C1 segment of cervical spinal cord (tissue), 14 donors: ENCODE measurements at places on chromosomes 11 and 22.

DNA sequence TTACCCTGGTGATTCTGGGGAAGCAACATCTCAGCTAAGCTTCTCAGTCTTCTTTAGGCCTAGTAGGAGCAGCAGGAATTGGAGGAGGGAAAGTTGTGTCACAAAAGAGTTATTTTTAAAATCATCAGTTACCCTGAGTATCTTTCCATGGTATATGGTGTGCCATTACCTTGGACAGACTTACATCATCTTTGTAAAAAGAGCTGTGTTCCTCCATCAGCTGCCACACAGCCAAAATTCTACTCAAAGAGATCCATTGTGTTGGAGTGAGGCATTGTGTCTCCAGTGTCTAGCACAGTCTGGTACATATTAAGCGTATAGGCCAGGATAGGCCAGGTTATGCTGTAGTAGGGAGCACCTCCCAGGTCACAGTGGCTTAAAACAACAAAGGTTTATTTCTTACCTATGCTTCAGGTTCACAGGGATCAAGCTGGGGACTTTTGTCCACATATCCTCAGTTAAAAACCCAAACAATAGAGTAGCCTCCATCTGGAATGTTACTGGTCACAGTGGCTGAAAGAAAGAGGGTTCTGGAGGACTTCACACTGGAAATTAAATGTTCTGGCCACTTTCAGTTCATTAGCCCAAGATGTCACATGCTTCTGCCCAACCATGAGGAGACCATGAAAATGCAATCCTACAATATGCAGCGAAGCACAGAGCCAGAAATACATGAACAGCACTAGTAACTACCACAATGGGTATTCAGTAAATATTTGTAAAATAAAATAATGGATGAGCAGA is 9.9 kb upstream of the TMPRSS5 start:
- no peak for DNase-seq

GRCh38 chr11:3037040-3037944 is 19.9 kb downstream of the CARS1 start:
- peak; percentile 65 for DNase-seq

DNA sequence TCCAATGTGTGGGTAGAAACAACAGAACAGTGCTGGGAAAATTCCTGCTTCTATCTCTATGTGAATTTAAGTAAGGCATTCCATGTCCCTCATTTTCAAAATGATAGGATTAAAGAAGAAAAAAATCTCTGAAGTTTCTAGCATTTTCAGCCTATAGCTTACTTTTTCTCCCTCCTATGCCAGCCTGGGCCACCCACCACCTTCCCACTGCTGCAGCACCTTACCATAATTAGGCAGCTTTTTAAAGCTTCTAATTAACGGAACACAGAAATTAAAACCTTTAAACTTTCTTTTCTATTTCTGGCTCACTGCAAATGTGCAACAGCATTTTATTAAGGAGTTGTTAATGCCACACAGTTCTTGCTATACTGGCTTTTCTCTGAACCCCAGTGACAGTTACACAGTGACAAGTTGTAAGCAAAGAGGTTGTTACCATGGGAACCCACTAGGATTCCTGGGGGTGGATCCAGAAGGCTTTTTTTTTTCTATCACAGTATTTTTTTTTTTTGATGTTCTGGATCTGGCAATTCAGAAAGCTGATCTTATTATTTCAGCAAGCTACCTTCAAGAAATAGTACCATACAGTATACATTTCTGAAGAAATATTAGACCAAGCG is 20.2 kb downstream of the CELF1 start:
- no peak for DNase-seq

GRCh38 chr22:17271711-17272451 is 52.6 kb upstream of the ADA2 start:
- DNase-seq = no peak

GRCh38 chr11:28090052-28090749 is 17.8 kb downstream of the KIF18A start:
- no peak for DNase-seq

DNA sequence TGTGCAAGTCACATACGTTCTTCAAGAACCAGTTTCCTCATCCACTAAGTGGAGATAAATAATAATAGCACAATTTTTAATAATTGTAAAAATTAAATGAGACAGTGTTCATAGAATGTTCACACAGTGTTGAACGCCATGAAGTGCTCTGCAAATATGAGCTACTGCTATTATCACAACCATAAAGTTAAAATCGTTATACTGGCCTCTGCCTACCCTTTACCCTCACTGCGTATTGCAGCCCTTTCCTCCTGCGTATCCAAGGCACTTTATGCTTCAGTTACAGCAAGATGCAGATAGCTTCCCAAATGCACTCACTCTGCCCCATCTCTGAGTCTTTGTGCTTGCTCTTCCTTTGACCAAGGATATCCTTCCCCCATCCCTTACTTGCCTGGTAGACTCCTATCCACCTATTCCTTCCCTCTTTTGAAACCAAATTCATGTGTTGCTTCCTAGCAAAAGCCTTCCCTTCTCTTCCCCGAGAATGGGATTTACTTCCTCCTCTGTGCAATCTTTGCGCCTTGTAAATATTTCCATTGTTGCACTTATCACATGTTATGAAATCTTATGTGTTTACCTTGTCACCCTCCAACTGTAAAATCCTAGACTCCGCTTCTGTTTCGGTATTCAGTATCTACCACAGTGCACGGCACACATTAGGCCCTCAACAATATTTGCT is 196.9 kb downstream of the ADAMTS15 start:
- DNase-seq = no peak

GRCh38 chr11:119783466-119784400 is 54.7 kb upstream of the NECTIN1 start:
- DNase-seq = no peak

DNA sequence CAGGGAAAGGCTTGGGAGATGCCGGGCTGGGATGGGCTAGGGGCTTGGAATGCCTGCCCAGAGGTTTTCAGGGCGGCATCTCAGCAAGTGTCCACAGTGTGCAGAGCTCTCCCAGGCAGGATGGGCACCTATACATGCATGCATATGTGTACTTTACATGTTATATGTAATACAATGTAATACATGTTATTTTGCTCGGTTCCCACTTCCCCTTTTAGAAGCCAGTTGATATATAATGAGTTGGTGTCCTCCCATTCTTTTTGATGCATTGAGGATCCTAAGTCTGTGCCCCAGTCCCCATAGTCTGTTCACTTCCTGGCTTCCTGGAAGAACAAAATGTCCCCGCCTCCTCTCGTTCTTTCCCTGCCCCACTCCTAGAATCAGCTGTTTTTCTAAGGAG is 20.1 kb upstream of the EIF3D start:
- DNase-seq = no peak

DNA sequence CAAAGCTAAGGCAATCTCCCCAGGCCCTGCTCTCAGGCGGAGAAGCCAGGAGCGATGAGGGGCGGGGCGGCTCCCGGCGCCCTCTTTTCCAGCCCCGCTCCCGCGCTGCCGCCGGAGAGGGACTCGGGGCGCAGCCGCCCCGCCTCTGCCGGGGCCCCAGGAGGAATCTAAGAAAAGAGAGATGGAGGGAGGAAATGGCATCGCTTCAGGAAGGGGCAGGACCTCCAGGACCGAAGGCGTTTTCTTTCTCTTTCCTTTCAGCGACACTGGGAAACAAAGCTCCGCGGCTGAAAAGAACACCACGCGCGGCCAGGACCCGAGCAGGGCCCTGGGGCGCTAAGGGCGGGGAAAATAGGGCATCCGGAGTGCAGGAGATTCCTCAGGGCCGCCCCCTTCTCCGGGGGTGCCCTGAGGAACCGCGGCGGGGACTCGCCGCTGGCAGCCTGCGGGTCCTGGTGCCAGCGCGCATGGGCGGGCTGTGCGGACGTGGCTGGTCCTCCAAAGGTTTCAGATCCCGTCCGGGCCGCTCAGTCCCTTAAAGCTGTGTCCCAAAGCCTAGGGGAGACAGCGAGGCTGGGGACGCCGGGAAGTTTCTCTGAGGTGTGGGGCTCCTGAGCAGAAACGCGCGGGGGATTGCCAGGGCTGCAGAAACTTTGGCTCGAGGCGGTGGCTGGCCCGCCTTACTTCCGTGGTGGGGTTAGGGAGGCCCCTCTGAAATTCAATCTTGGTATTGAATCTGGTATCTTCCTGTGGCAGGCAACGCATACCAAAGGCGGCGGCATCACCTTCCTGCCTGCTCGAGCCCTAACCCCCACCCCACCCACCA is 2.8 kb upstream of the BSX start:
- no peak for DNase-seq

GRCh38 chr11:82831364-82831763 is 68.9 kb downstream of the PRCP start:
- no peak for DNase-seq

- DNase-seq = no peak
These were observed 1493.7 kb downstream of the TBC1D22A start for GRCh38 chr22:48256041-48256739.

DNA sequence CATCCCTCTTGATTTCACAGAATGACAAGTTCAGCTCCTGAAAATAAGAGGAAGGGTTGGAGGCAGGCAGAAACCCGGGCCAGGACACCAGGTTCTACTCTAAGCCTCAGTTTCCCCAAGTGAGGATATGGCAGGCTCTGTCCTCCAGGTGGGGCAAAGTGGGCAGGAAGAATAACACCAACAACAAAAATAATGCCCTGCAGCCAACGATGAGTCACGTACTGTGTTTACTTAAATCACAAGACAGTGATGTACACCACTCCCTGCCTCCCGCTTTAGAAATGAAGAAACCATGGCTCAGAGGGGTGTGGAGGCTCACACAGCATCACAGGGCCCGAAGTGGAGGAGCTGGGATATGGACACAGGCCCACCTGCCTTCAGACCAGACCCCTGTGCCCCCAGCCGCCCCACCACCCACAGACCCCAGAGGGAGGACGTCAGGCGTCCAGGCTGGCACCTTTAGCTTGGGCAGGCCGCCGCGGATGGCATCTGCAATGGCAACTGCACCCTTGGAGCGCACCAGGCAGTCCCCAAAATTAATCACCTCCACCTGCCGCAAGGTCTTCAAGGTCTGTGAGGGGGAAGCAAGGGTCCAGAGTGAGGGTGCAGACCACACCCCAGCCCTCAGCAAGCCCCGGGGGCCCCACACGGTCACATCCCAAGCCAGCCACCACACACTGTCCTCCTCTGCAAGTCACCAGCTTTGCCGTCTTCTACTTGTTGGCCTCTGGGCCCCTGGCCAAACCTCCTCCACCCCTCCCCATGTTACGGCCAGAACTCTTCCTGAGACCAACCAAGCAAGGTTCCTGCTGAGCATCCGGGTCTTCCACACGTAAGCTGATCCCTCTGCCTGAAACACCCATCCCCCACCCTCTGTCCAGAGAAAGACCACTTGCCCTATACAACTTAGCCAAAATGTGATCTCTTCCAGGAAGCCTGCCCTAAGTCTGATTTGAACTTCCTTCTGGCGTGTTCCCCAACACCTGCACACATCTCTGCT is 15.8 kb upstream of the CHADL start:
- no peak for DNase-seq

- peak; percentile 16 for DNase-seq
These were observed 728 bp downstream of the DCUN1D5 start for GRCh38 chr11:103091064-103091800.

- DNase-seq = no peak
These were observed 31.8 kb upstream of the SLC35C1 start for GRCh38 chr11:45772986-45773785.

DNA sequence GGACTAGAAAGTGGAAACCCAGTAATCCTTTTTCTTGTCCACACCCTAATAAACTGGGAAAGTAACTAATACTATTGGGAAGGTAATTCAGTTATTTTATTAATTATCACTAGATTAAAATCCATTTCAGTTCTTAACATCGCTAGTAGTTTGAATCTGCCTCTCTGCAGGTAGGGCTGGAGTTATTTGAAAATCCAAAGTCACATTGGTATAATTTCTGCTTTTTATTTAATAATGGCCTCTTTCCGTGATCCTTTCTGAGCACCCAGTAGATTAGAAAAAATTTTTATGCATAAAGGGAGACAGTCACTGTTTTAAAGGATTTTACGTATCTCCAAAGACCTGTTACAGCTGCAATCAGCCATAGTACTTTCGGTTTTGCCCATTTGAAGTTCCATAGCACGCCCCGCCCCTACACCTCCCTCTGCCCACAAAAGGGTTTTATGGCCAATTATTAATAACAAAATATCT is 605 bp upstream of the COPB1 start:
- DNase-seq = peak; percentile 6

DNA sequence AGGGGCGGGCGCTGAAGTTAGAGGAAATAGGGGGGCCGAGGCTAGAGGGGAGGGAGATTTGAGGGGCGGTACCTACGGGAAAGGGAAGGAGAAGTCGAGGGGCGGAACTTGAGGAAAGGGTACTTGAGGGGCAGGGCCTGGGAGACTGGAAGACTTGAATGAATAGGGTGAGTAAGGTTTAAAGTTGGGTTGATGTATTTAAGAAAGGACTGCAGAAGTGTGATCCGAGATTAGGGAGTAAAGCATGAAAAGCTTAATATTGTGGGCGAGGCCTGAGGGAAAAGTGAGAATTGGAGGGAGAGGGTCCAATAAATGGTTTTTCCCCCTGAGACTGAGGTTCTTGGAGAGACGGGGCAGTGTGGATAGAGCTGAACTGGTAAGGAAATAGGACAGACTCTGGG is 723 bp downstream of the HSCB start:
- no peak for DNase-seq

GRCh38 chr11:72924568-72925190 is 110.5 kb downstream of the ATG16L2 start:
- no peak for DNase-seq

- DNase-seq = no peak
These were observed 5.2 kb upstream of the MAP6 start for GRCh38 chr11:75673977-75674582.

- no peak for DNase-seq
These were observed 27.3 kb upstream of the KRTAP5-6 start for GRCh38 chr11:1669546-1670218.

DNA sequence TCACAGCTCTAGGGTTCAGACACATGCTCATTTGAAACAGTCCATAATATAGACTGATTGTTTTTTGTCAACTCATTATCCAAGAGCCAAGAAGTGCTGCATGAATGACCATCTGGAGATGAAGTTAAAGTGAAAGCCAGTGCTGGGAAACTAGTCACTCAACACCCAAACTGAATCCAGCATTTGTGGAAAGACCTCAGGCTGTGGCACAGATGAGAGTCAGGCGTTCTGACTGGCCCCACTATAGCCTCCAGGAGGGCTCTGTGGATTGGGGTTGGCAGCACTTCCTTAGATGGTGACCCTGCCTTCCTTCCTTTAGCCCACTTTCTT is 2.1 kb downstream of the FEZ1 start:
- peak; percentile 46 for DNase-seq
